Left ventricle myocardium inferior (tissue), 1 donor: ENCODE measurements at places on chromosomes 4 and X. TPM values are rescaled to one million over a fixed set of nuclear protein-coding genes. Genes with fewer than 3 reads are reported as not detected.

- DNase-seq: no peak
These were observed 62.6 kb downstream of the TTC29 start for GRCh38 chr4:146883070-146883469.

- DNase-seq: no peak
These were observed 33.0 kb downstream of the HDX start for GRCh38 chrX:84469226-84469625.

DNA sequence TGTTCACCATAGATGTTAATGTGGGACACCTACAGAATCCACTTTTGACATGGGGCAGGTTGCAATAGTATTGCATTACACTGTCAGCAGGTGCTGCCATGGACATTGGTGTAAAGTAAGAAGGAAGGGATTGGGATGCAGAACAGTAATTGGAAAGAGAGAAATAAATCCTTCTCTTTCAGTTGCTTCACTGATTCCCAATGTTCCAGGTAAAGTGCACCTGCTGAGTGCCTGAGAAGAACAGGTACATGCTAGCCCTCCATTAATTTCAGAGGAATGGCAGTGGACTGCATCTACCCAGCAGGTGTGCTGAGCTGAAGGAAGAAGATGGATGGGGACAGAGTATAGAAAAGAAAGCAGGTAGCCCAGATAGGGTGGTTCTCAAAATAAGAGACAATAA lies 248.5 kb downstream of the TENM3 start:
- DNase-seq: no peak

GRCh38 chr4:161336621-161337020 lies 827.2 kb downstream of the FSTL5 start:
- DNase-seq: no peak

The ASB5 gene
- 4.3 TPM for total RNA-seq

GRCh38 chrX:113274791-113275190 lies 434.2 kb upstream of the AMOT start:
- DNase-seq: no peak

The F8A3 gene
- 0.19 TPM for total RNA-seq

DNA sequence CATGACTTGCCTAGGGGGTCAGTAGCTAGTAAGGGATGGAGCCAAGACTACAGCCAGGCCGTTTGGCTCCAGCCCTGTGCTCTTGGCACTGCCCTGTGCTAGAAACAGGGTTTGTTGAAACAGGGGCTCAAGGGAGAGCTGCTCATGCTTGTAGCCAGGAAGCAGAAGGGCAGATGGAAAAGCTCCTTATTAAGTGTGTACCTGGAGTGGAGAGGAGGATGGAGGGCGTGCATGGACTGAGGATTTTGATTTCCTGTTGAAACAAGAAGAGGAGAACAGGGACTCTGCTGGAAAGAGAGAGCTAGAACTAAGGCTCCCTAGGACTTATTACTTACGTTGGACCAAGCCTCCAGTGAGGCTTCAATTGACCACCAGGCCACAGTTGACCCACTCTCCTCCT lies 363.0 kb downstream of the MID1IP1 start:
- DNase-seq: no peak

GRCh38 chr4:70994069-70994366 lies 569 bp downstream of the DCK start:
- no peak for DNase-seq
